ENCODE measurements at places on chromosomes 1 and 21.
A peak's percentile ranks its signal among the peaks of the same experiment; 100 is the strongest.

DNA sequence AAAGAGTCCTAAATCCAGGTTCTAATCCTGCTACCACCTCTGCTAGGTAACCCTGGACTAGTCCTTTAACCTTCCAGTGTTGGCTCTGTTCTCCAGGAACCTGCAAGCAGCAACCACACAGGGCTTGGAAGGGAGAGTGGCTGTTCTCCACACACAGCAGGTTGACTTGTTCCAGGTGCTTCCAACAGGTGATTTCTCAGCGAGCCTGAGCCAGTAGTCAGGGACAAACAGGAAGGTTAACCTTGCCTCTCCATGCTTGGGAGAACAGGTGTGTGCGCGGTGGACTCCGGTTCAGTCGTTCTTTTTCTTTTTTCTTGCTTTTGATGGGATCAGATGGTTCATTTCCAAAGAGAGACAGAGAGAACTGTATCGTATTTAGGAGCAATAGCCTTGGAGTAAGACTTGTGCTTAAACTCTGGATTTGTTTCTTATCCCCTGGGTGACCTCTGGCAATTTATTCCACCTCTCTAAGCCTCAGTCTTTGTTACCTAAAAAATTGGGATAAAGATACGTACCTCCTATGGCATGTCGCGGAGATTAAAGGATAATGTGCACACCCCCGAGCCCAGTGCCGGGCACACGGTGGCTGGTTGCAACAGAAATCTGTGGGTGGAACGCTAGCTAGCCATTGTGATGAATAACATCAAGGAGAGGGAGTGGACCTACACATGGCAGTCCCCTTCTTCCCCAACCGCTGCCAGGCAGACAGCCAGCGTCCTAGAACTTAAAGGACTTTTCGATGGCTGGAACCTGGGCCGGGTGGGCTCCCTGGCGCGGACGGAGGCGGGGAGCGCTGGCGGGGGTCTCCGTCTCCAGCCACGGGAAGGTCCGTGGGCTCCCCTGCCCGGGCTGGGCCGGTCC lies 583 bp upstream of the CACHD1 start:
- peak; percentile 39 for DNase-seq

DNA sequence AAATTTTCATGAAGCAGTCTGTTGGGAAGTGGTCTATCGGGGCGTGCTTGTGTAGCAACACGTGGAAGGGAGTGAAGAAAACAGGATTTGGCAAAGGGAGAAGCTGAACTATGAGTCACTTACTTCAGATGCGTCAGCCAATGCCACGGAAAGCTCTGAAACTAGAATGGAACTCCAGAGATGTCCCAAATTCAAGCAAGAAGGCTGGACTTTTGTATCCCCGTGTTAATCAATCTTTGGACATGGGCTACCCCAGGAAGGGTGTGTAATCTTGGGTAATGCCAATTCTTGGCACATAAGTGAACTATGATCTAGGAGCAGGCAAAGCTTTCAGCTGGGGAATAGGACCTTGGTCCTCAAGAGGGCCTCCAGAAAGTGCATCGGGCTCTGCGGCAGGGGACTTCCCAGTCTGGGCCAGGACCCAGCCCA lies 102.6 kb downstream of the ADSS2 start:
- DNase-seq = no peak

DNA sequence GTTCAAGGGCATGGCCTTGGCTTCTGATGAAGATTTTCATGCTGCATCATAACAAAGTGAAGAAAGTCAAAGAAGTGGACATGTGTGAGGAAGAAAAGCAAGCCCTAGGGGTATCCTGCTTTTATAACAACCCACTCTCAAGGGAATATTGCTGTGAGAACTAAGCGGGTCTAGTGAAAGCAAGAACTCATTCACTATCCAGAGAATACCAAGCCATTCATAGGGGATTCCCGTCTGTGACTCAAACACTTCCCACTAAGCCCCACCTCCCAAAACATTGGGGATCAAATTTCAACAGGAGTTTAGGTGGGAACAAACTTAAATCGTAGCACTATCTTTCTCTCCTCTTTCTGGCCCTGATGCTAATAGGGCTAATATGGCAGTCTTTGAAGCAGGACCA lies 98.5 kb upstream of the CTTNBP2NL start:
- DNase-seq = no peak

DNA sequence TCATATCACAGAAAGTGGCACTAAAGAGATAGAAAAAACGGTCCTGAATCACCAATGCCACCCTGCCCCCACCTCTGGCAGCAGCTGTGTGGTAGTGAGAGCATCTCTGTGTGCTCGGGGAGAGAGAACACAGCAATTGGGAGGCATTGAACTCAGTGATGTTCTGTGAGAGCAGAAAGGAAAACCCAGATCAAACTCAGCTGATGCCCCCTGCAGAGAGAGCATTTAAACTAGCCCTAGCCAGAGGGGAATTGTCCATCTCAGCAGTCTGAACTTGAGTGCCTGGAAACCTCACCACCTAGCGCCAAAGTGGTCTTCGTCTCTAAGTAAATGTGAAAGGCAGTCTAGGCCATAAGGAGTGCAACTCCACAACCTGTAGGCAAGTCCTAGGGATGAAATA lies 21.3 kb downstream of the SLC44A5 start:
- peak; percentile 7 for DNase-seq

- DNase-seq = peak; percentile 7
Measured at GRCh38 chr1:30919025-30919881, 10.7 kb upstream of the SDC3 start.

DNA sequence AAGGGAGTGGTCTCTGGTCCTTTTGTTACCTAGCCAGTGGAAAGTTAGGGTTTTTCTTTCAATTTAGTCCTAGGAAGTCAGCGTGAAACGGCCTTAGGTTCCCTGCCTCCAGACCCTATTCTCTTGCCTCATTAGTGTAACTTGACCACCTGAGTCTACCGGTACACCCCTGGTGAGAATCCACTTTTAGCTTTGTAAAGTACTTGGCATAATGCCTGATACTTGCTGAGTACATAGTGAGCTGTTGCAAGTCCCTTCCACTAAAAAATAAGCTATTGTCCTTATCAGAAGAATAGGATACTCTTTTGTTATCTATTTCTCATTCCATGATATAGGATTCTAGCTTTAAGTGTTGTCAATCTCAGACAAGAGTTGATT lies 228.8 kb downstream of the ST6GALNAC3 start:
- DNase-seq = peak; percentile 89

GRCh38 chr1:33314416-33314815 lies 6.5 kb downstream of the A3GALT2 start:
- DNase-seq = no peak

DNA sequence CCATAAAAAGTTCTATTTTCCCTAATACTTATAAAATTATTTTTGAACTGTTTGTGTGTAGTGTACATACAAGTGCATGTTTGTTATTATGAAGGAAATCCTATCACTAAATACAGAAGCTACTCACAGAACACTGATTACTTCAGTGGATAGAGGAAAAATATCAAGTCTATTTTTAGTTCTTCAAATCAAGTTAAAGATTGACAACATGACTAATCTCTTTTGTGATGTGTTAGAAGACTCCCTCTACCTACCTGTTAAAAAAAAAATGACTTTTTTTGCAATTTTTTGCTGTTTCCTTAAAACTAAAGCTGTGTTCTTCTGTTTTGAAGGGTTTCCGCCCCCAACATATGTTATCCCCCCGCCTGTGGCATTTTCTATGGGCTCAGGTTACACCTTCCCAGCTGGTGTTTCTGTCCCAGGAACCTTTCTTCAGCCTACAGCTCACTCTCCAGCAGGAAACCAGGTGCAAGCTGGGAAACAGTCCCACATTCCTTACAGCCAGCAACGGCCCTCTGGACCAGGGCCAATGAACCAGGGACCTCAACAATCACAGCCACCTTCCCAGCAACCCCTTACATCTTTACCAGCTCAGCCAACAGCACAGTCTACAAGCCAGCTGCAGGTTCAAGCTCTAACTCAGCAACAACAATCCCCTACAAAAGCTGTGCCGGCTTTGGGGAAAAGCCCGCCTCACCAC lies 45.5 kb downstream of the NCF2 start:
- DNase-seq = no peak

DNA sequence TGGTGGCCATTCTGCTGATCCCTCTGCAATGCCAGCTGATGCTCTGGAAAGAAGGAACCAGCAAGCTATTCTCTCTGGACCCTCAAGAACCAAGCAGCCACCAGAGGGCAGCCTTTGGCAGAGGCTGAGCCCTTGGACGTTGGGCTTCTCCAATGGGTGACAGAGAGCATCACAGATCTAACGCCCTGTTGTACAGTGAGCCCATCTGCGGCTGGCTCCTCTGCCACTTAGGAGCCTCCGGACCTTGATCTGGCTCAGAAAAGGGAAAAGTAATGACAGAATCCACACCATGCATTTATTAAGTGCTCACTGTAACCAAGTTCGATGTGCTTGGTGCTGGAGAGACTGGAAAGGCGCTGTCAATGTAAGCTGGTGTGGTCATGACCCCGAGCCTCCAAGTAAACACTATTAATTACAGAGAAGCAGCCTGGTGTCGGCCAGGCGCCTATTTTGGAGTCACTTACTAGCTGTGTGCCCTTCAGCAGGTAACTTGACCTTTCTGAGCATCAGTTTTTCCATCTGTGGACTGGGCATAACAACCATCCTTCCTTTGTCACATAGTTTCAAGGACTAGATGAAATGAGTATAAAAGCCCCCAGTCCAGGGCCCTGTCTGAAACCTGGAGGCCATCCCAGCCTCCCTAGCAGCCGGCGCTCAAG lies 34.9 kb downstream of the ECE1 start:
- peak; percentile 89 for DNase-seq

DNA sequence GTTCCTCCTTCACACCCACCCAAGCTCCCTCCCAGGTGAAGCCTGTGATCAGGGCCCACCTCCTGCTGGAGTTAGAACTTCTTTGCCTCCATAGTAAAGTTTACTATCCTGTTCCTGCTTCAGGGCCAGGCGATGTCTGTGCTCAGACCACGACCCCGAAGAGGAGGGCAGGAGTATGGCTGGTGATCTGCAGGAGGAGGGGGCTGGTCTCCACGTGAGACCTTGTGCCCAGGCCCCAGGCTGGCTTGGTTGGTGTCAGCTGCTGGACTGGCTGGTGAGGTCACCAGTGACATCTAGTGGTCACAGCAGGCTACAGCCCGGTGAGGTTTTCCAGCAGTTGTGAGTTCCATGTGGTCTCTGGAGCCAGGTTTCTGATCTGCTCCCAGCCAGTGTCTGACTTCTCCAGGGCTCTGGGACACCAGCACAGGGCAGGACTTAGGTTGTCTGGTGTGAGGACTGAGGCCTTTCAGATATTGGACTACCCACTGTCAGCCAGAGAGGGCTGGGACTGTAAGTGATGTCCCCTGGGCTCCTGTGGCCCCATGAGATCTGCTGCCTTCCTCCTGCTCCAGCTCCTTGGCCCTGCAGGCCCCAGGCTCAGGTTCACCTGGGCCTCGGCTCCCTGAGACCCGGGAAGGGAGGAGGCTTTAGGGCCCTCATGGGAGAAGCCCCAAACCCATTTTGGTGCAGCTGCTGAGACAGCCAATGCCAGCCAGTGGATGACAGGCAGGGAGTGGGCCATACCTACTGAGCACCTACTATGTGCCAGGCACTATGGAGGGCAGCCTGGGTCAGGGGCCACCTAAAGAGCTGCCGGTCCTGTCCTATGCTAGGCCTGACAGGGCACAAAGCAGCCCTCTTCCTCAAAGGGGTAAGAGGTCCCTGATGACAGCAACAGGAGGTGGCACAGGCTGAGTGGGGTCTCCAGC lies 6.0 kb upstream of the UBL4B start:
- DNase-seq = peak; percentile 62

DNA sequence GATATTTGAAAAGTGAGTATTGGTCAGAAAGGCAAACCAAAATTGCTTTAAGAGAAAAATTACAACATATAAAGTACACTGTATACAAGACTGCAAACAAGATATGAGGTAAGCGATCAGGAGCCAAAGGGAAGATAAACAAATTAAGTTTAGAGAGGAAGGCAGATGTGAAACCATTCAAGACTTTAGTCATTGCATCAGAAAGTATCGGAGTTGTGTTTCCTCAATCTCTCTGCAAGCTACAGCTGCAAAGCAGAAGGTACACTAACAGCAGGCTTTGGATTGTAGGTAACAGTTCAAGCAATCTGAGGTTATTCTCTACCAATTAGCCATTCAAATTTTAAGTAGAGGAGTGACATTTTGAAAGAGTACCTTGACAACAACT lies 21.3 kb upstream of the TLCD4 start:
- no peak for DNase-seq

Measured in NCI-H1417 (cell line).